ENCODE measurements at places on chromosomes 2 and 18. TPM values are rescaled to one million over a fixed set of nuclear protein-coding genes. Genes with fewer than 3 reads are reported as not detected.

GRCh38 chr18:62998443-62998842, 283.1 kb downstream of the PHLPP1 start:
- DNase-seq: no peak

GRCh38 chr18:12079491-12080237, 14.0 kb upstream of the ANKRD62 start:
- DNase-seq: no peak

The ACVR1C gene
- 0.54 TPM for total RNA-seq

The ZNF804A gene
- not detected for total RNA-seq

DNA sequence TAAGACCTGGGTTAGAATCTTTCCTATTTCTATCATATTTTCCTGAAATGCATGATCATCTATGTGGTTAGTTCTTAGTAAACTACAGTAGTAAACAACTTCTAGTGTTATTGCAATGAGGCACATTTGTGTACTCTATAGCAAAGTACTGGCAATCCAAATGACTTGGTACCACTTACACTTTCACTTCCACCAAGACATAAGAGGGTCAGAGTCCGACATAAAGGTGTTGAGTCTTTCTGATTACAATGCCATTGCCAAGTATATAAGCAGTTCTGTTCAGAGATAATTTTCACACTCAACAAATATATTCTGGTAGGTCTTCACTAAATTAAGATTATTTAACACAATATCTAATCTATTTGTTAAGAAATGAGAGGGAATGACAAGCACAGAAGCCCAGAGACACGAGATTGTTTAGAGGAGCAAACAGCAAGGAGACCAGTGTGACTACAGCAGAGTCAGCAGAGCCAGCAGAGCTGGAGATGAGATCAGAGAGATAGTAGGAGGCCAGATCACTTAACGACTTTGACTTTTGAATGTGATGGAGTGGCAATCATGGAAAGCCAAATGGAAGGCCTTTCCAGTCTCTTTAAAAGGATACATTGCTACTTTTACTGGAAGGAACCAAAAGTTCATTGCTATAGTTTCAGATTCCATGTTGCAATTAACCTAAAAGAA, 27.5 kb downstream of the SOS1 start:
- no peak for DNase-seq

GRCh38 chr2:155218292-155218924, 519.9 kb downstream of the KCNJ3 start:
- no peak for DNase-seq

All from Right ventricle myocardium superior (tissue), 1 donor.